GM23248 (cell line): ENCODE measurements at places on chromosomes 11 and 22. TPM values are rescaled to one million over a fixed set of nuclear protein-coding genes. Genes with fewer than 3 reads are reported as not detected.

- DNase-seq, result no peak
These were observed 162.1 kb upstream of the RASSF10 start for GRCh38 chr11:12846786-12847615.

GRCh38 chr11:109902764-109903433 is 190.3 kb upstream of the ZC3H12C start:
- DNase-seq, result no peak

Gene ANO1
- polyA plus RNA-seq, result not detected in 2 replicates

- no peak for DNase-seq
These were observed 186.6 kb upstream of the CCDC90B start for GRCh38 chr11:83472806-83473205.

Gene CDC42BPG
- polyA plus RNA-seq, result not detected in 2 replicates

DNA sequence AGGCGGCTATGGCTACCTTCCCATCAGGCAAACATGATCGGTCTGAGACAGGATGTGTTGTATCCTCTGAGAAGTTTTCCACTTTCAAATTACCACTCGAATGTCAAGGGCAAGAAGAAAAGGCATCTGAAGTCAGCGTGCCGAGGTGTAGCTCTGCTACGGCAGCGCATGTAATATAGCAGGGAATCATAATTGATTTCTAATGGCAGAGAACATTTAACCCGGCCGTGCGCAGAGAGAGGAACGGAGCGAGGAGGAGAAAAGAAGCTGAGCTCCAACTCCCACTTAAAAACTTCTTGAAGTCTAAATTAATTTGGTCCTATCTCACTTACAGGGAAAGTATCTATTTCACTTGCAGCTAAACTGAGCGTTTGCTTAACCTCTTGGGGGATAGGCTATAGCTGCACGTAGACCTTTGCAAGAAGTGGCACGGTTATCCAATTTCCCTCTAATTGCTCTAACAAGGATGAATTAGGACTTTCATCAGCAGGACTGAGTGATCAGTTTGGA is 137.3 kb upstream of the KIRREL3 start:
- DNase-seq, result no peak

- DNase-seq, result no peak
These were observed 81.1 kb downstream of the SCN3B start for GRCh38 chr11:123573286-123573685.

DNA sequence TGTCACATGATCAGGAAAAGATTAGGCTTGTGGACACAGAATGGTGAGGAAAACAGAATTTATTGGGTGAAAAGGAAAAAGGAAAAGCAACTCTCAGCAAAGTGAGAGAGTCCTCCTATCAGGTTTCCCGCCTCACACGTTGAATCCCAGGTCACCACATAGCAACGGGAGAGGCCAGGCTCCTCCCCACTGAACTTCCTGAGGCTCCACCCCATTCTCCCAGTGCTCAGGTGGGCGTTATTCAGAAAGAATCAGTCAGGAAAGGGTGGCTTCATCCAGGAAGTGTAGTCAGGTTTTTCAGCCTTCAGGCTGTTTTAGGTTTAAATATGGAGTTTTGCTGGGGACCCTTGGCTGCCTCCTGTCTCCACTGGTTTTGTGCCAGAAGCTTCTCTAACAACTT is 66.9 kb downstream of the SPON1 start:
- DNase-seq, result no peak

Gene FAM89B
- polyA plus RNA-seq, result 73.1 and 76.3 TPM in 2 replicates

- no peak for DNase-seq
These were observed 50.3 kb upstream of the TTLL12 start for GRCh38 chr22:43237280-43237679.

Gene IGF2
- 0.06 and 0.18 TPM in 2 replicates for polyA plus RNA-seq

- DNase-seq, result no peak
These were observed 2.5 kb downstream of the IL17REL start for GRCh38 chr22:50009765-50010675.

Gene CASP5
- not detected in 2 replicates for polyA plus RNA-seq

Gene RAC2
- 34.9 and 36.3 TPM in 2 replicates for polyA plus RNA-seq

Gene OR52A1
- polyA plus RNA-seq, result not detected in 2 replicates

- no peak for DNase-seq
These were observed 1.3 kb upstream of the SEC14L3 start for GRCh38 chr22:30472994-30473720.

Gene UBTFL1
- polyA plus RNA-seq, result not detected in 2 replicates

DNA sequence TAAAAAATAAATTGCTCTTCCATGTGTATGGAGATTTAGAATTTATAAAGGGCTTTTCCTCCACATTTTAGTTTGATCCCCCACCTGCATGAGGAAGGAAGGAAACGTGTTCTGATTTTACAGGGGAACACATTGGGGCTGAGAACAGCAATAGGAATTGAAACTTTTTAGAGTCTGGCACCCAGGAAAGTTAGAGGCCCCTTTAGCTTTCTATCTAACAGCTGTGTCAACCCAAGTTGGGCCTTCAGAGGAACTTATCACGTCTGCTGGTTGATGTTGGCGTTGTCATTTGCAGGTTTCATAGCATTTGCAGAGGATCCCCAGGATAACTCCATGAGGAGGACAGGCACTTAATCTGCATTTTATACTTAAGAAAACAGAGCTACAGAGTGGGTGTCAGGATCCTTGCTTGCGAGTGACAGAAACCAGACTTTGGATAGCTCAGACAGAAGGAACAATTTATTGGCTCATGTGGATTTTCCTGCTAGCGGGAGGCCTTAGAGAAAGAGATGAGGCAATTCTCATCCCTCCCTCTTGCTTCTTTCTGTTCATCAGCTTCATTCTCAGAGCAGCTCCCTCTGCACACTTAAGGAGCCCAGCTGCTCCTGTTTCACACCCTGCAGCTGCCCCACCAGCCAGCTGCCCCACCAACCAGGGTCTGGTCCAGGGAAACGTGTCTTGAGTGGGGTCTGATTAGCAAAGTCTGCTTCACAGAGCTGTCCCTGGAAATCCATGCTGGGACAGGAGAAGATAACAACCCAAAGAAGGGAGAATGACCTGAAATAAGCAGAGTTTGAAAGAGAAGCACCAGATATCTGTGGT is 92.5 kb upstream of the OR4B1 start:
- no peak for DNase-seq

Gene WBP2NL
- 0.14 and 0.48 TPM in 2 replicates for polyA plus RNA-seq

Gene SUSD2
- polyA plus RNA-seq, result 0.24 and 0.28 TPM in 2 replicates

GRCh38 chr11:127994736-127995135 is 592.6 kb downstream of the ETS1 start:
- peak; percentile 71 for DNase-seq

Gene LMO2
- not detected in 2 replicates for polyA plus RNA-seq

DNA sequence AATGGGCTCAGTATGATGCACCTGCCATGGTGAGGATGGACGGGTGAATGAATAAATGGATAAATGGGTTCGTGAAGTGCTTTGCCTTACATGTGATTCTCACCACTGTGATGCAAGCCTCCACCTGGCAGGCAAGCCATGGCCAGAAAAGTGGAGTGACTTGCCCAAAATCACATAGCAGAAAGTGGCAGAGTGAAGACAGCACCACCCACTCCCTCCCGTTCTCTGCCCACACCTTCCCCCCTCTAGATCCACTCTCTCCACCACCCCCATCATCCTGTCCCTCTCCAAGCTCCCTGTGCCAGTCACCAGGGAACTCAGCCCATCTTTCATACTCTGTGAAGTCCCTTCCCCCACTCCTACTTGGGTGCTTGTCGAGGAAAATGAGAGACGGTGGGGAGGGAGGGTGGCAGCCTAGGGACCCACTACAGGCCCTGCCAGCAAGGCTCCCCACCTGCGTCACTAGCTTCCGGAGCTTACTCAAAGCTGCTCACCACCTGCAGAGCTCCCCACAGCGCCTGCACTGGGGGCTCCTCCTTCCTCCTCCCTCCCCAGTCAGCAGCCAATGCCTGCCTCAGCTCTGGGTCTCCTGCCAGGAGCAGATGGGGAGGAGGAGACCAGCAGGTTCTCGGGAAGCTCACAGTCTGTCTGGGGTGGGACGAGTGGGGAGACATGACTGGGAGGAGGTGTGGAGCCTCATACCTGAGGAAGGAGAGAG is 82.3 kb downstream of the PDE2A start:
- DNase-seq, result no peak

DNA sequence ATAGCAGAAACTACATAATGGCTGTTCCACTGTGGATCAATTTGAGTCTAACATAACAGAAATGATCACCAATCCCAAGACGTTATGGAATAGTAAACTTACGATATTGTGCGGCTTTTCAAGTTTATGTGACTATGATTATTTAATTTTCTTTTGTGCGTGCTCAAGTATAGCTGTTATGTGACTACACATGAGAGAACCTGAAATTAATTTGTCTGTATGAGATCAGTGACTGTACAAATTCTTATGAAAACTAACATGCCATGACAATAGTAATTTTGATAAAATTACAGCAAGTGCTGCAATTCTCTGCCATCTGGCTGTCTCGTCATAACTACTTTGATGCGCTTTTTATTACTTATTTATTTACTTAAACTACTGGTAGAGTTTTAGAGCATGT is 343.2 kb downstream of the DCDC1 start:
- no peak for DNase-seq

Gene LRRN4CL
- 2.1 and 2.3 TPM in 2 replicates for polyA plus RNA-seq

DNA sequence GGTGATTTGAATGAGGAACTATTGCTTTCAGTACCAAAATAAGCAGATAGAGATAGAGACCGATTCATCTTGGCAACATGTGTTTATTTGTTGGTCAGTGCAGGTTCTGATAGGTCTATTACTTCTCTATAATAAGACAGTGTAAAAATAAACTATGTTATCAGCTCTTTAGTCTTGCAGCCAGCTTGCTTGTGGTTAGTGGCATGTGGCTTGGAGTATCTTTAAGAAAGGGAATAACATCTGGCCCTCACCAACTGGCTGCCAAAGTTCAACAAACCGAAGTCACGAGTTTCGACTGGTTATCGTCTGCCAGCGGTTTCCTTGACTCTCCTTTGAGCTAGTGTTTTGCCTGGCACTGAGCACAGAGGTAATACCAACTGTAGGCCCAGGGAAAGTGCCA is 71.8 kb downstream of the CTTN start:
- no peak for DNase-seq
